BJ (cell line): ENCODE measurements at places on chromosomes 12 and 14.

DNA sequence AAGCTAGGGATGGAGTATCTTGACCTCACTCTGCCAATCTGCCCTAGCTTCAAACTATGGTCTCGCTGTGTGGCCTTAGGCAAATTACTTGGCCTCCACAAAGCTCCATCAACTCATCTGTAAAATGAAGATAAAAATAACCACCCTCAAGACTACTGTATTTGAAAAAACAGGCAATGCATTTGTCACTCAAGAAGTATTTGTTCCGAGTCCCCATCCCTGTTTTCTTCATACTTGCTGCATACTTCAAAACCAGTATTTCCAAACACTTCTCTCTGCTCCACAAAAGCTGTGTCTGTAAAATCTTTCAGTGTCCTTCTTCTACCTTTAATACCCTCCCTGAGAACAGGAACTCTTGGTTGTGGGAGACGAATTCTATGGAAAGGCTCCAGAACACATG lies 47.9 kb downstream of the GTF2A1 start:
- no peak for DNase-seq

GRCh38 chr12:104172570-104172947 lies 34.5 kb upstream of the NFYB start:
- no peak for DNase-seq

DNA sequence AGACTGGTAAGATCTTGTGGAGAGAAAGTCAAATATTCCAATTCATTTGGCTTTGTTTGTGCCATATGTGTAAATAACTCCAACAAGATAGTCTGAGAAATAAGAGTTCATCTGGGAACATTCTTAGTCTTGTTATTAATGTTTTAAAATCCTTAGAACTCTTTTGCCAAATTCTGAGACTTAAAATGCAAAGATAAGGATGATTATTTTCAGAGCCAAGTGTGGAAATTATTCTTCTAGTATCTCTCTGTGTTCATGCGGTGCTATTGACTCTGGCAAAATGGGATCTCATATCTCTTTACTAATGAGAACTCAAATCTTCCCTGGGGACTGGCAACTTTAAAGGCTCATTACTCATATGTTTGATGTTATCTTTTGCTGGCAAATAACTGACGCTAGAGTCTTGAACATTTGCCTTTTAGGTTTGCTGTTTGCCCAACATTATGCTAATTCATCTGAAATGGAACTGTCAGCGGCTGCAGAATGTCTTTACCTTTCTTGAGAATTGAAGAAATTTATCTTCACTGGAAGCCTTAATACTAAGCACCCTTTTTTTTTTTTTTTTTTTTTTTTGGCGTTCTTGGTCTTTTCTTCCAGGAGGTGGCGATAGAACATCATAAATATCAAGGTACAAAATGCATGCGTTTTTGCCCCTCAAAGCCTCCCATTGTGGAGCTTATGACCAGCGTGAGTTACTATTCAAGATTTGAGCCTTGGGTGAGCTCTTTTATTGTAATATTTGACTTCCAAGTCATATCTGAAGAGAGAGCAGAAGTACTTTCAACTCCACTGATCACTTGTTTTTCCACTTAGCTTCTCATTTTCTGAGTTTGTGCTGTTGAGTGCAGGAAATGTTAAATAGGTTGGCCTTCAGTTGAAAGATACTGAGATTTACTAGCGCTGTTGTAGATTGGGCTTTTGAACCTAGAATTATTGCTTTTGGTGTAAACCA lies 86.5 kb downstream of the CAND1 start:
- no peak for DNase-seq

DNA sequence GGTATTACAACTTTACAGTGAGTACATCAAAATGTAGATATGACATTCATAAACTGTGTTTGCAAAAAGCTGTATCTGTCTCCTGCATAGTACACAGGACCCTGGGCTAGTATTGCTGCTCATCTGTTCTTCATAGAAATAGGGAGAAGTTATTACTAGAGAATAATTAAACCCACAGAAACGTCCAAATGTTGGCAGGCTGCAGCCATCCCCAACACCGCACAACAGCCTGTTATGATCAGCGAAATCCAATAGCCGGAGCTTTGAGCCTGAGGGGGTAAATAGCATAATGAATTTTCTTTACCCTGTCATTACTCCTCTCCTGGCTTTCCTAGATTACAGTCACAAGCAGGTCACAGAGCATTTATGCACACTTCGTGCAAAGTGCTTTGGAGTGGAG lies 178.0 kb downstream of the DACT1 start:
- DNase-seq: no peak

DNA sequence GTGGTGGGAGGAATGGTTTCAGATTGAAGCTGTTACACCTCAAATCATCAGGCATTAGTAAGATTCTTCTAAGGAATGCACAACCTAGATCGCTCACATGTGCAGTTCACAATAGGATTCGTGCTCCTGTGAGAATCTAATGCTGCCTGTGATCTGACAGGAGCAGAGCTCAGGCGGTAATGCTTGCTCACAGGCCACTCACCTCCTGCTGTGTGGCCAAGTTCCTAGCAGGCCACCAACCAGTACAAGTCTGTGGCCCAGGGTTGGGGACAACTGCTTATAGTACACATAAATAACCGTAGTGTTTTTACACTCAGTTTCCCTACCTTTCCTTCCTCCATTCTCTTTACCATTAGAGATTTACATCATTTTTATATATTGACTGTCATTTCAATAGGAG lies 121.4 kb downstream of the SLCO1B3 start:
- no peak for DNase-seq
